ENCODE measurements at places on chromosomes 7 and 10. TPM values are rescaled to one million over a fixed set of nuclear protein-coding genes. Genes with fewer than 3 reads are reported as not detected.

ACTA2 gene
- 1.1 TPM for total RNA-seq

EEF1AKMT2 gene
- total RNA-seq, result 13.2 TPM

DOCK1 gene
- 34.2 TPM for total RNA-seq

CTAGE8 gene
- 4.3 TPM for total RNA-seq

WNT8B gene
- not detected for total RNA-seq

GPR37 gene
- 7.5 TPM for total RNA-seq

NUTM2E gene
- total RNA-seq, result not detected

CCL26 gene
- total RNA-seq, result not detected

OR6V1 gene
- total RNA-seq, result not detected

COL17A1 gene
- 0.73 TPM for total RNA-seq

SNX10 gene
- total RNA-seq, result 19.6 TPM

NODAL gene
- not detected for total RNA-seq

OGDH gene
- total RNA-seq, result 100 TPM

DNA sequence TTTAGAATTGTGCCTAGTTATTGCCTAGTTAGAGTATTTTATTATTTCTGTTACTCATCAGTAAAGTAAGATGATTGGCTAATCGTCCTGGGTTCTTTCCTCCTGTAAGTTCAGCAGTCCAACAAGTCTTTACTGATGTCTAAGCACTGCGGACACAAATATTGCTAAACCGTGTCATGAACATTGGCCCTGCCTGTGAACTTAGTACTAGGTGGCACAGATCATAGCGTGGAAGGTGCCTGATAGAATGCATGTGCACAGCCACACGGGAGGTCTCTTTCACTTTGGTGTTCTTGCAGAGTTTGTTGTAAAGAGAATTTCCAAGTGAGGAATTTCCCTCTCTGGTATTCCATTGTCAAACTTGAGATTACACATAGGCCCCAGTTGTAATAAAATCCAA, 38.0 kb downstream of the RBM33 start:
- DNase-seq, result no peak

DNA sequence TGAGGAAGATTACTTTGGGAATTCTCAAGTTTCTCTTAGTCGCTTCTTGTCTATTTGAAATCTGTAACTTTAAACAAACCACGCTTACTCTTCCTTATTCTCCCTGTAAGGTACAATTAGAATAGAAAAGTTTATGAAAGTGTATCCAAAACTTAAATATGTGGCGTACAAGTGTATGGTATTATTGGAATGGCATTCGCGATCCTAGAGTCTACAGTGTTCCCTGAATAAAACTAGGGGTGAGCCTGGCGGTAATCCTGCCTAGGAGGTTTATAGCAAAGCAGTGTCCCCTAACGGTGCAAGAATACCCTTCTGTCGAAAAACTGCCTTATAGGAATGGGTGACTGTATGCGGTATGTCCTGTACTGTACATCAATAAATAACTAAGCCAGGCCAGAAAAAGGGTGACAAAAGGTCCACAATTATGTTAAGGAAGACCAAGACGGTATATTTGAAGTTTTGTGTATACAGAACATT, 1.2 kb downstream of the TASOR2 start:
- DNase-seq, result no peak

DNA sequence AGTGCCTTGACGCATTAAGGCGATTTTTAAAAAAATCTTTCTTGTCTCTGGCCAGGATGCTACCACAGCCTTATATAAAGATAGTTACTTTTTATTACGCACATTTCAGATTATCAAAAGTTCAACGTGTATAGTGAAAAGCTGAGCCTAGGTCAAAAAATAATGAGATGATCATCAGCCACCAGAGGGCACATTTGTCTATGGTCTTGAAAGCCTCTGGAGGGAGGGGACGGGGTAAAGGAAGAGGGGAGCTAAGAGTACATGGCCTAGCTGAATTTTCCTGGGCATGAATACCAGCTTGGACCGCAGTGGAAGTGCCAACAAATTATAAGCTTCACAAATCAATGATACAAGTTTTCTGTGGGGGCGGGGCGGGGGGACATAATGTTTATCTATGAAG, 285.9 kb upstream of the SMIM30 start:
- no peak for DNase-seq

DNA sequence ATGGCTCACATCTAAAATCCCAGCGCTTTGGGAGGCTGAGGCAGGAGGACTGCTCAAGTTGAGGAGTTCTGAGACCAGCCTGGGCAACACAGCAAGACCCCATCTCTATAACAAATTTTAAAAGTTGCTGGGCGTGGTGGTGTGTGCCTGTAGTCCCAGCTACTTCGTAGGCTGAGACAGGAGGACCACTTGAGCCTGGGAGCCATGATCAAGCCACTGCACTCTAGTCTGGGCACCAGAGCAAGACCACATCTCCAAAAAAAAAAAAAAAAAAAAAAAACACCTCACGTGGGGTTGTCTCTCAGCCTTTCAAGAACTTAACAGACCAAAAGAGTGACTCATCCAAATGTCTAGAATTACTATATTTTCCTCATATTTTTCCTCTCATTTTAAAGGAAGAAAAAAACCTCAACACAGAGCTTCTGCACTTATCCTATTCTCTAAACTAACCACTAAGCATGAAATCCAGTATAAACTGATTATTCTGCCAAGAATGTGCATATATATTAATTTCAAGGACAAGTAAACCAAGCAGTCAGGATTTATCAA, 46.3 kb downstream of the CUL2 start:
- DNase-seq, result no peak

- DNase-seq, result peak; percentile 77
Observed at GRCh38 chr7:32039000-32039756, 31.0 kb downstream of the PDE1C start.

DNA sequence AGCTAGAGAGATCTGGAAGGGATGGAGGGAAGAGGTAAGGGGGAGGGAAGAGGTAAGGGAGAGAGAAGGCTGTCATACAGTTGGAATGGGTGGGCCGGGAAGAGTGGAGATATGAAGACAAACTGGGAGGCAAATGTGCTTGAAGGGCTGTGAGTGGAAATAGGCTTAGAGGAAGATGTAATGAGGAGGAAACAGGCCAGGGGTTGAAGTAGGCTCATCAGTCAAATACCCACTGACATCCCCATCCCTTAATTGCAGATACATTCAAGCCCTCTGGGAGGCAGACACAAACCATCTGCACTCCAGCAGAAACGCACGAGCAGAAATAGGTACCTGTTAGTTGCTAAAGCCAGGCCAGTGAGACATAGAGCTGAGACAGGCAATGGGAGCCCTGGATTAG, 2.1 kb downstream of the SYNPO2L start:
- DNase-seq, result no peak

GRCh38 chr7:72127136-72127535, 285.0 kb downstream of the CALN1 start:
- no peak for DNase-seq

GRCh38 chr7:79489371-79489770, 35.9 kb upstream of the MAGI2 start:
- no peak for DNase-seq

DNA sequence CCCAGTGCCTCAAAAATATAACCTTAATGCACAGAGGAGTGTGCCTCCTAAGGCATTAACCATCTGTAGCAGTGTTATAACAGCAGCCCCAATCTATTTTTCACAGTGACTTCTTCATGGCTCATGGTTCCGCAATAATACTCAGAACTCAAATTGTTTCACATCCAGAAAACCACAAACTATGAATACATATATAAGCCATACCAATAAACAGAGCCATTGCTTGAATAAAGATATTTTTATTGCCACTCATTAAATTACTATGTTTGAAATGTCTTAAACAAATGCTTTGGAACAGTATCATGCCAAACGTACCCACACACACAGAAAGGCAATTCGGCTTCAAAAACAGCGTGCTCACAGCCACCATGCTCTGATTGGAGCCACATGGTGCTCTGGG, 629.3 kb upstream of the NRP1 start:
- DNase-seq, result no peak

GRCh38 chr7:141593134-141593533, 41.9 kb downstream of the AGK start:
- no peak for DNase-seq

DNA sequence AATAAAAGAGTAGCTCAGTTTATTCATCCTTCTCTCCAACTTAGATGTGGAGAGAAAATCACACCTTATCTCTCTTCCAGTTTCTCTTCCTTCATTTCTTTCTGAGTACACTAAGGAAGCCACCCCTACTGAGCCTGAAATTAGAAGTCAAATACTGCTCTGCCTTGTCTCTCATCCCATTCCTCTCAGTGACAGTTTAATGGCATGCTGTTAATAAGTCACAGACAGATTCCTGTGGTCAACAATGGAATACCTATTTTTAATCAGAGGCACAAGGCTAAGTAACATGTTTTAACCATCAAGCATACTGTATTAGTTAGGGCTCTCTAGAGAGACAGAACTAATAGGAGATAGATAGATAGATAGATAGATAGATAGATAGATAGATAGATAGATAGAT, 253.2 kb downstream of the HTR7 start:
- DNase-seq, result no peak

GRCh38 chr7:8070451-8071180, 102.0 kb downstream of the GLCCI1 start:
- DNase-seq, result no peak

GRCh38 chr10:124122211-124122610, 28.8 kb upstream of the CHST15 start:
- DNase-seq, result no peak

Data from Calu3 (cell line).